CD4-positive, alpha-beta T cell (primary cell): ENCODE measurements at places on chromosomes 2 and 18.

DNA sequence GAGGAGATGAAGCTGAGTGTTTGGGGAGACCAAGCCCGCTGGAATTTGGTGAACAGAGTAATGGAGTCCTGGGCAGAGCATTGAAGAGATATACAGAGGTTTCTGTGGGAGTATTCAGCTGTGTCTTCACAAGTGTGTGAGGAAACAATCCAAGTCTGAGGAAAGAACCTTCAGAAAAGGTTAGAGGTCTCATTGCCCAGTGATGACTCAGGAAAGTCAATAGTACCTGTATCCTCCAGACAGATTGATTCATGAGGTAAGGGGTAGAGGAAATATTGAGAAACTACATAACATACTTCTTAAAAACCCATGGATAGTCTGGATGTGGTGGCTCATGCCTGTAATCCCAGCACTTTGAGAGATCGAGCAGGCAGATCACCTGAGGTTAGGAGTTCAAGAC lies 392.3 kb downstream of the GALNT13 start:
- DNase-seq = no peak

- DNase-seq = no peak
Observed at GRCh38 chr2:62627667-62628066, 77.8 kb upstream of the EHBP1 start.

DNA sequence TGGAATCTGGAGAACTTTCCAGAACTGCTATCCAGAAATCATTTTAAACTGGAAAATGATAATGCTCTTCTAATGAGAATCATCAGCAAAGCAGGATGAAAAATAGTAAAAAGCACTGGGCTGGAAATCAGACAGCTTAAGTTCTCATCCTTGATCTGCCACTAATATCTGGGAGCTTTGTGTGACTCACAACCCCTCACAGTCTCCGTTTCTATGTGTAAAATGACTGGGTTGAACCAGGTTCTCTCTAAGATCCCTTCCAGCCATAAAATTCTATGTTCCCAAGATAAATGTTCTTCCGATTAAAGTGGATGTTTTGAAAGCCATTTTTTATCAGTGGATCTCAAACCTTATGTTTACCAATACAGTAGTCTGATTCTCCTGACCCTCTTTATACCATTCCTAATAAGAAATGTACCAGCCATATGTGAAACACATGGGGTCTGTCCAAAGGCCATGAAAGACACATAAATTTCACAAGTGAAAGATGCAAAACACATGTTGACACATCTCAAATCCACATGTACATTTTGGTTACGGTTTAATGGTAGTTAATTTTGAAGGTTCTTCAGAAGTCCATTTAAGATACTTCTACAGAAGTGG lies 188.8 kb downstream of the EN1 start:
- no peak for DNase-seq

GRCh38 chr2:1310202-1310601 lies 103.1 kb upstream of the TPO start:
- DNase-seq = no peak

GRCh38 chr18:49560277-49560623 lies 1.6 kb upstream of the LIPG start:
- no peak for DNase-seq

GRCh38 chr2:20514596-20515269 lies 67.9 kb downstream of the RHOB start:
- no peak for DNase-seq

GRCh38 chr2:235740821-235741220 lies 247.0 kb downstream of the AGAP1 start:
- no peak for DNase-seq

- DNase-seq = no peak
Observed at GRCh38 chr2:3481736-3482362, 37.5 kb downstream of the ADI1 start.
